ENCODE measurements at places on chromosomes 4 and X.

DNA sequence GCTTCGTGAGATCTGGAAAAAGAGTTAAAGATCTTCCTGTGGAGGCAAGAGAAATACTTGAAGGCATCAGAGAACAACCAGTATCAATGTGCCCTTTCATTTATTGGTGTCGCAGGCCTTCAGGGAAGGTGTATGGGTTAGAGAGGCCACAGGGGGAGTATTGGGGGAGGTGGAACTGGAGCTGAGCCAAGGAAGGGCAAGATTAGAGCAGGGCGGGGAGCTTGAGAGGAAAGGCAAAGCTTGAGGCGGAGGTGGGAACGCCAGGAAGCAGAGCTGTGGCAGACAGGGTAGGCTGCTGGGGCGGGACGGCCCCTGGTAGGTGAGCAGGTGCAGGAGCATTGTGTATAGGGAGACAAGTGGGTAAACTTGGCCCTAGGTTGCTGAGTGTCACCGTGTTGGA lies 329.9 kb downstream of the ARHGAP10 start:
- DNase-seq, result peak; percentile 26

DNA sequence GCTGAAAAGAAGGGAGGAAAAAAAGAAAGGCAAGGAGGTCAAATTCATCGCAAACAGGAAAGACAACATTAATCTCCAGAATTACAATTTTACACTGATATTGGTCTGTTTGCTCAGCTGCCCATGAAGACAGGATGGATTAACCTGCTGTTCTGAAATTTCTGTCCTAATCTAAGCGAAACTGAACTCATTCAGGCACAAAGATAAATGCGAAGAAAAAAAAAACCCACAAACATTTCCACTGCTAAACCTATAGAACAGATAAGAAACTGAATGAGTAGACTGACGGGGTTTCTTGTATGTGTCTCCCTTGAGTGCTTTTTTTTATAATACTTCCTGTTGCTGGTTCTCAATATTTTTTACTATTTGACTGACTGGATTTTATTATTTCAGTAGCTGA lies 251.8 kb upstream of the FTHL17 start:
- DNase-seq, result no peak

DNA sequence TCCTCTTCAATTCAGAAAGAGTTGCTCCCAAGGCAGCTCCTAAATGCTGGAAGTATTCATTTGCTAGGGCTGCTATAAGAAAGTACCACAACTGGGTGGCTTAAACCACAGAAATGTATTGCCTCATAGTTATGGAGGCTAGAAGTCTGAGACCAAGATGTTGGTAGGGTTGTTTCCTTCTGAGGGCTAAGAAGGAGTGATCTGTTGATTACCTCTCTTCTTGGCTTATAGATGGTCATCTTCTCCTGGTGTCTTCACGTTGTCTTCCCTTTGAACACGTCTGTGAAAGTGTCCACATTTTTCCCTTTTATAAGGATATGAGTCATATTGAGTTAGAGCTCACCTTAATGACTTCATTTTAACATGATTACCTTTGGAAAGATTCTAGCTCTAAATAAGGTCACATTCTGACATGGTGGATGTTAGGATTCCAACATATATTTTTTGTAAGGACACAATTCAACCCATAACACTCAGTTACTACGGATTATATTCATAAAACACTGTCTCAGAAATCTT lies 266.3 kb downstream of the SPATA18 start:
- no peak for DNase-seq

DNA sequence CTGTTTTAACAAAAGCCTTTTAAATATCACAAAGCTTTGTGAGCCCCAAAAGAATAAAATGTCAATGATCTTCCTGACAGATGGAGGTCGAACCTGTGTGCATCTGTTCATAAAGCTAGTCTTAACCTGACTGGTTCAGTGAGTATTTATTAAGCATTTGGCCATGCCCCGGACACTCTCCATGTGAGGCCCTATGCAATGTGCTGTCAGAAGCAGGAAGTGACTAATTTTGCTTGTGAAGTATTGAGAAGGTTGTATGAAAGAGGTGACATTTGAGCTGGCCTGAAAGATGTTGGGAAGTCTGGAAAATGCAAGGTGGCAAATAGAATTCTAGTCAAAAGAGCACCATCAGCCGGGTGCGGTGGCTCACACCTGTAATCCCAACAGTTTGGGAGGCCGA lies 171.4 kb downstream of the MSL3 start:
- DNase-seq, result no peak

- DNase-seq, result no peak
Measured at GRCh38 chr4:166658585-166658984, 575.7 kb downstream of the SPOCK3 start.

DNA sequence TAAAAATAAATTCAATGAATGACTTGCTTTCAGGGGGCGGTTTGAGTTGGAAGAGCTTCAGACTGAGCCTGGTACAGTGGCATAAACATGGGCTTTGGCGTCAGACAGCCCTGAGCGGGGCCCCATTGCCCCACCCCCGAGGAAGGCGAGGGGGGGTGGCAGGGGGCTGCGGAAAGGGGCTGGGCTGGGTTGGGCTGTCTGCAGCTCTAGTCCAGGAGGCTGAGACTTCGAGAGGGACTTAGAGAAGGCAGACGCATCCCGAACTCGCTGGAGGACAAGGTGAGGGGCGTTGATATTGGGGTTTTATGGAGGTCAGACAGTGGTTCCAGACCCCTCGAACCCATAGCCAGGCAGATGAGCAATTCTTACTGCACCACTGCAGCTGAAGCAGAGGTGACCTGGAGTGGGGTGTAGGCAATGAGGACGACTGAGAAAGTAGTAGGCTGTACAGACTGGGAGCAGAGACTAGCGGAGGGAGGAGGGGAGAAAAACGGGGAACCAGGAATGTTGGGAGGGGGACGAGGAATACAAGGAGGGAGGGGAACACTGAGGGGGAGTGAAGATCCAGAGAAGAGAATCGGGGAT lies at the start of gene MAGED2:
Gene MAGED2, plus strand, starts transcription at position 222 of the 585 bp plus-strand sequence. CDS start 1,587 bp downstream, outside the sequence.
- no peak for DNase-seq

- DNase-seq, result peak; percentile 89
Measured at GRCh38 chr4:113049421-113050370, at the start of gene ANK2. TSS of gene ANK2 (plus strand) at chr4:113049653. CDS start at chr4:113049729, 76 bp downstream.

- no peak for DNase-seq
Measured at GRCh38 chr4:87895964-87896621, 63.3 kb downstream of the MEPE start.

DNA sequence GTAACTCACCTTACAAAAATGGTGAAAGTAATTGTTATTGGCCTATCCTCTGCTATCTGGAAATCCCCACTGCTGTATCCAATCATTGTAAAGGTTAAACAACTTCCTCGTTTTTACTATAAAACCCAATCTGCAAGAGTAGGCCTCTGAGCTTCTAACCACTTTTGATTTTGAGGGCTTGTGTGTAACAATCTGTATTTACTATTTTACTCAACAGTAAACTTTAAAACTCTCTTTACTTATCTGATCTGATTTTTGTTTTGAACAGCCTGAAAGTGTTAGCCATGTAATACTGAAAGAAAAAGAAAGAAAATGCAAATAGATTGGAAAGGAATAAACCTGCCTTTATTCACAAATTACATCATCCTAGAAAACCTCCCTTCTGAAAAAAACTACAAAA lies 63.1 kb downstream of the SLC10A7 start:
- DNase-seq, result no peak

DNA sequence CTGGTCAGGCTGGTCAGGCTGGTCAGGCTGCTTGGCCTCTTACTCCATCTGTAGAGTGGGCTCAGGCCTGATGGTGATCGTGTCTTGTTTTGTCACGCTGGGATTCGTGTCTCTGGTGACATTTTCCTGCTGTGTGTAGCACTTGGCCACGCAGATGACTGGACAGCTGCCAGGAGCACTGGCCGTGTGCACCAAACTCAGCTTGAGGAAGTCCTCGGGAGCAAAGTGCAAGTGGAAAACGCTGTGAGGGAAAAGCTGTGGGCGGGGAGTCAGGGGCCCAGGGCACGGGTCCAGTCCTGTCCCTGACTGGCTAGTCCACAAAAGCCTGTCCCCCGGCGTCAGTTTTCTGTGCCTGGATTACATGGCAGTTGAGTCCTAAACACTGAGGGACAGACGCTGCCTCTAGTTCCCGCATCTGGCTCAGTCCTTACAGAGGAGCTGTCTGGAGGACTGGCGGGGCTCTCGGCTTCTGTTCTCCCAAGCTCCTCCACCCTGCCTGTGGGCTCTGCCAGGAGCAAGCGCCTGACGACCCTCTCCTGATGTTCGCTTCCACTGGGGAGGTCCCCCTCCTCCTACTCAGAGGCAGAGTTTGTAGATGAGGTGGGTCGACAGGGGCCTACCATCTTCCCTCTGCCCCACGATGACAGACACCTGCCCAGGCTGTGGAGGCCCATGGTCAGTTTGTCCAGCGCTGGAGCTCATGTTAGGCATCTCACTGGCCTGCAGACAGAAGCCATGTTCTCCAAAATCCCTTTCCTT lies 35.9 kb upstream of the GRPEL1 start:
- peak; percentile 13 for DNase-seq

DNA sequence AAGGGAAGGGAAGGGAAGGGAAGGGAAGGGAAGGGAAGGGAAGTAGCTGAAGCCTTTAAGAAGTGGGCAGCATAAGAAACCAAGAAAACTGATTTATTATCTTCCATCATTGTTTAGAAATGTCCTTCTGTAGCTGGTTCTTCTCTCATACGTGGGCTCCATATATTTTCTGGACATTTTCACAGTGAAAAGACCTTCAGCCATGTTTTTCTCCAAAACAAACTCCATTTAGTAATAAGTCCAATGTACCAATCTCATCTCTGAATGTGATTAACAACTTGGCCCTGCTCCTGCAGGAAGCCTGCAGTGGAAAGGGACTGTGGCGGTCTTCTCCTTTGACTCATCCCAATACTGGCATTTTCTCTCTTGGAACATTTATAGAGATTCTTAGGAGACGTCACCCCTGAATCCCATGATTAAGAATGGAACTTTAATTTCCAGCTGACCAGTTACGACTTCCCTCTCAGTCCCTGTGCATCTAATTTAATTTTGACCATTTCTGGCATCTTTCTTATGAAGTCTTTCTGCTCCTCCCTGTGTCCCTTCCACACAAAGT lies 96.6 kb upstream of the GUCY1A1 start:
- no peak for DNase-seq
